ENCODE measurements at places on chromosomes 16 and 17.

GRCh38 chr16:57920880-57921229 is 50.1 kb downstream of the CNGB1 start:
- no peak for DNase-seq

- no peak for DNase-seq
Observed at GRCh38 chr17:79107499-79108231, 33.0 kb downstream of the ENGASE start.

GRCh38 chr17:40501499-40501911 is at the start of gene TNS4:
Gene TNS4 (minus strand): TSS chr17:40501623. CDS start chr17:40496425, 5,198 bp downstream.
- no peak for DNase-seq

DNA sequence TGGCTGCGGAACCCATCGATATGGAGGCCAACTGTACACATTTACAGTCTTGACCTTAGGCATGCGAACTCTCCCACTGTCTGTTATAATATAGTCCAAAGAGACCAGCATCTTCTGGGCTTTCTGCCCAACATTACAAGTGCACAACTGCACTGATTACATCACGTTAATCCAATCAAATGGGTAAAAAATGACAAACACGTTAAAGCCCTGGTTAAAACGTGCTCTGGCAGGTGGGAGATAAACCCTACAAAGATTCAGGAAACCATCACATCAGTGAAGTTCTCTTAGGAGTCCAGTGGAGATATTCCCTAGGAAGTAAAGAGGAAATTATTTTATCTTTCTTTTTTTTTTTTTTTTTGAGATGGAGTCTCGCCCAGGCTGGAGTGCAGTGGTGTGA is 23.7 kb upstream of the XYLT2 start:
- DNase-seq: no peak

GRCh38 chr16:4075534-4075933 is 40.7 kb downstream of the ADCY9 start:
- DNase-seq: no peak

GRCh38 chr16:106623-107324 is 28.7 kb downstream of the MPG start:
- peak; percentile 92 for DNase-seq

DNA sequence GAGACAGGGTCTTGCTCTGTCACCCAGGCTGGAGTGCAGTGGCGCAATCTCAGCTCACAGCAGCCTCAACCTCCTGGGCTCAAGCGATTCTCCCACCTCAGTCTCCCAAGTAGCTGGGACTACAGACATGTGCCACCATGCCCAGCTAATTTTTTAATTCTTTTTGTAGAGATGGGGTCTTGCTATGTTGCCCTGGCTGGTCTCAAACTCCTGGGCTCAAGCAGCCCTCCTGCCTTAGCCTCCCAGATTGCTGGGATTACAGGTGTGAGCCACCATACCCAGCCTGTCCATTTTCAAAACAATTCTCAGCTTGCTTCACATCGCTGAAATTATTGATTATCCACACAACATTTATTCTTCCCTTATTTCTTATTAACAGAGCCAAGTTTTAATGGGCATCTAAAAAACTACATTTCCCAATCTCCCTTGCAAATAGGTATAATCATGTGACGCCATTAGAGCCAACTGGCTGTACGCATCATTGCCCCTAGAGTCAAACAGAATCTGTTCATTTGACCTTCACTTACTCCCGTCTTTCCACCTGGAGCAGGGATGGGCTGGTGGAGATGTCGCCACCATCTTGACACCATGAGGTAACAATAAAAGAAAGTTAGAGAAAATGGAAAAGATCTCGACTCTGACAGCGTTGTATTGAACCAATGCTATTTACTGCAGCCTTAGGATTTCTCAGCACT is 148.0 kb upstream of the FOXF1 start:
- no peak for DNase-seq

Data from osteoblast (primary cell).